ENCODE measurements at places on chromosomes 7 and 10. TPM values are rescaled to one million over a fixed set of nuclear protein-coding genes. Genes with fewer than 3 reads are reported as not detected.
A peak's percentile ranks its signal among the peaks of the same experiment; 100 is the strongest.

GRCh38 chr10:118256825-118257570 lies 85.1 kb downstream of the FAM204A start:
- H3K27ac ChIP-seq: no peak overlapping the region
- no peaks in the 10 kb centered on the region for H3K36me3 ChIP-seq
- H3K4me3 ChIP-seq: no peak overlapping the region

- no peak overlapping the region for H3K27ac ChIP-seq
- peaks cover 16% of the 10 kb centered on the region for H3K4me1 ChIP-seq
- DNase-seq: no peak
- H3K4me3 ChIP-seq: no peak overlapping the region
- peaks cover 7% of the 10 kb centered on the region for H3K36me3 ChIP-seq
Measured at GRCh38 chr7:128066858-128067257, 35.6 kb upstream of the LRRC4 start.

DNA sequence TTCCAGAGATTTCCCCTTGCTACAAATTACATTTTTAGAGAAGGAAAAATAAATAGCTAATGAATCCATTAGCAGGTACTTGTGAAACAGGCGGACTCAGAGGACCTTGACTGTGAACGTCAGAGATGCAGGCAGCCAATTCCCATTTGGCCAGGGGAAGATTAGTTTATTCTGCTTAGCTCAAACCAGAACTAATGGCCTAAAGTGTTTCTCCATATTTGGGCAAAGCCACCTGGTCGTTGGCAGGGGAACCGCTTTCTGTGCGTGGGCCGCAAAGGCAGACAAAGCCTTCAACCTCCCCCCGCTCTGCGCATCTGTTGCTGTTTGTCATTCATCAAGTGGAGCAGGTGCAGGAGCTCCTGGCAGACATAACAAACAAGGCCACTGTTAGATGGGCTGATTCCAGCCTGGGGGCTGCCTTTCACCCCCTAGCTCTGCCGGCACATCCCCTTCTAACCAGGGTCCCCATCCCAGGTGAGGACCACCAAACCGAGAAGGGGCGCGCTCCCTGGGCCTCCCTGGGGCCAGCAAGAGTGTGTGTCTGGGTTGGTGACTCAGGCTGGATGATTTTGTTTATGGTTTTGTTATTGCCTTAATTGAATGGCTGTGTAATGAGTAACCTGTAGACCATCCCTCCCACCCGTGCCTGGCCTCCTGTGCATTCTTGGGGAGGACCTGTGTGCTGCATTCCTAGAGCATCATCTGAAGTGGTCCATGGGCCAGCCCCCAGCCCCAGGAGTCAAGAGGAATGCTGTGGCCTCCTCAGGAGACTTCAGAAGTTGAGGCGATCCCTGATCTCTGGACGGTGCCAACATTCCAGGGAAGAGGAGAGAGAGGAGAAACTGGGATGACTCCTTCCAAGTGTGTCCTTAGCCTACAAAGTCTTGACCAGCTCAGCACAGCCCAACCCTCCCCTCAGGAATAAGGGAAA lies 14.5 kb upstream of the CPA1 start:
- H3K4me3 ChIP-seq: no peak overlapping the region
- H3K27me3 ChIP-seq: no peaks in the 10 kb centered on the region
- no peak for DNase-seq
- peaks cover 24% of the 10 kb centered on the region for H3K4me1 ChIP-seq
- H3K27ac ChIP-seq: no peak overlapping the region
- no peaks in the 10 kb centered on the region for H3K36me3 ChIP-seq

- no peaks in the 10 kb centered on the region for H3K4me1 ChIP-seq
- H3K27me3 ChIP-seq: no peaks in the 10 kb centered on the region
- no peak overlapping the region for H3K4me3 ChIP-seq
- H3K27ac ChIP-seq: no peak overlapping the region
- DNase-seq: no peak
Measured at GRCh38 chr10:129833468-129833950, 130.6 kb downstream of the EBF3 start.

DNA sequence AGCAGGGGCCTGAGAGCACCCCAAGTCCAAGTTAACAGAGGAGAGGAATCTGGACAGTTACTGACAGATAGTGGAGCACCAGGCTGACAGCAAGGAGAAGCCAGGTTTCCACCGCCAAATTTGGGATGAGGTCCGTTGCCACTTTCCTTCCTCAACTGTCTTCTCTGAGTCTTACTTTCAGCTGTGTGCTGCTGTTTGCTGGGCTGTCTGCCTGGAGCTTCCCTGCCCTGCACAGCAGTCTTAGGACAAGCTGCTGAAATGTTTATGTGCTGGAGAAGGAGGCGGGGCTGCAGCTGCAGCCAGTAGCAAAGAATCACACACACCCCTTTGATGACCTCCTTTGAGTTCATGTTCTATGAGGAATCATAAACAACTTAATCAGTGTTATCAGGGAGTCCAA lies 17.4 kb upstream of the CYP3A7 start:
- H3K36me3 ChIP-seq: no peaks in the 10 kb centered on the region
- H3K4me1 ChIP-seq: no peaks in the 10 kb centered on the region
- no peak for DNase-seq

- peaks cover 15% of the 10 kb centered on the region for H3K4me1 ChIP-seq
- H3K27ac ChIP-seq: no peak overlapping the region
- no peak for DNase-seq
- H3K4me3 ChIP-seq: no peak overlapping the region
- H3K36me3 ChIP-seq: no peaks in the 10 kb centered on the region
- no peaks in the 10 kb centered on the region for H3K27me3 ChIP-seq
Measured at GRCh38 chr10:113047605-113047962, 97.5 kb downstream of the TCF7L2 start.

GRCh38 chr7:29146888-29147609 lies 712 bp upstream of the CPVL start:
- peaks cover 20% of the 10 kb centered on the region for H3K27me3 ChIP-seq
- peak overlapping the region; percentile 38 for H3K4me3 ChIP-seq
- no peak overlapping the region for H3K27ac ChIP-seq
- H3K4me1 ChIP-seq: no peaks in the 10 kb centered on the region

GRCh38 chr10:55174419-55174818 lies 373.4 kb upstream of the PCDH15 start:
- H3K27ac ChIP-seq: no peak overlapping the region
- H3K27me3 ChIP-seq: no peaks in the 10 kb centered on the region
- H3K4me1 ChIP-seq: no peaks in the 10 kb centered on the region

DNA sequence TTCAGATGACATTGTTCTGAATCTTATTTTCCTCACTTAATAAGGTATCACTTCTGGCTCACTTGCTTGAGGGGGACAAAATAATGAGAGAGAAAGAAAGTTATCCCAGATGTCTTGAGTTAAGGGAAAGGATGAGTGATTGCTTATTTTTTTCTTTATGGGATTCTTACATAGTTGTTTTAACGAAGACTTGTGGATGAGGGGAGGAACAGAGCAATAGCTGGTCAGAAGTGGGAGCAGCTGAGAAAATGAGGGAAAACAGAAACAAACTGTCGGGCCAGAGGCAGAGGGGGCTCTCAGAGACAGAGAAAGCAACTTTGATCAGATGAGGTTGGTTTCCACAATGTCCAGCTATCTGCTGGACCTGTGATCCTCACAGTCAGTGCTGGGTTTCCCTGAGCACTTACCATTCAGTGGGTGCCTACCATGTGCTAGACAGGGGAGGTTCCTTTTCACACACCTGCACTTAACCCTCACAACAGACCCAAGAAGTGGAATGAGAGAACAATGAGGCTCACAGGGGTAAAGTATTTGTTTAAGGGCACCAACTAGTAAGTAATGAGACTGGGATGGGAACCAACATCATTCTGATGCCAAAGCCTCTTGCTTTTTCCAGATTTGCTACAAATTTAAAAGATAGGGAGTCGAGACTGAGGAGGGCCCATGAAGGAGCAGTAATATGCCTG lies 64.2 kb downstream of the BICC1 start:
- no peak for DNase-seq
- H3K27ac ChIP-seq: no peak overlapping the region
- H3K36me3 ChIP-seq: no peaks in the 10 kb centered on the region

- no peak overlapping the region for H3K27ac ChIP-seq
- no peak for DNase-seq
- no peaks in the 10 kb centered on the region for H3K27me3 ChIP-seq
- peaks cover 5% of the 10 kb centered on the region for H3K36me3 ChIP-seq
Measured at GRCh38 chr7:1050956-1051690, 6.8 kb downstream of the GPR146 start.

DNA sequence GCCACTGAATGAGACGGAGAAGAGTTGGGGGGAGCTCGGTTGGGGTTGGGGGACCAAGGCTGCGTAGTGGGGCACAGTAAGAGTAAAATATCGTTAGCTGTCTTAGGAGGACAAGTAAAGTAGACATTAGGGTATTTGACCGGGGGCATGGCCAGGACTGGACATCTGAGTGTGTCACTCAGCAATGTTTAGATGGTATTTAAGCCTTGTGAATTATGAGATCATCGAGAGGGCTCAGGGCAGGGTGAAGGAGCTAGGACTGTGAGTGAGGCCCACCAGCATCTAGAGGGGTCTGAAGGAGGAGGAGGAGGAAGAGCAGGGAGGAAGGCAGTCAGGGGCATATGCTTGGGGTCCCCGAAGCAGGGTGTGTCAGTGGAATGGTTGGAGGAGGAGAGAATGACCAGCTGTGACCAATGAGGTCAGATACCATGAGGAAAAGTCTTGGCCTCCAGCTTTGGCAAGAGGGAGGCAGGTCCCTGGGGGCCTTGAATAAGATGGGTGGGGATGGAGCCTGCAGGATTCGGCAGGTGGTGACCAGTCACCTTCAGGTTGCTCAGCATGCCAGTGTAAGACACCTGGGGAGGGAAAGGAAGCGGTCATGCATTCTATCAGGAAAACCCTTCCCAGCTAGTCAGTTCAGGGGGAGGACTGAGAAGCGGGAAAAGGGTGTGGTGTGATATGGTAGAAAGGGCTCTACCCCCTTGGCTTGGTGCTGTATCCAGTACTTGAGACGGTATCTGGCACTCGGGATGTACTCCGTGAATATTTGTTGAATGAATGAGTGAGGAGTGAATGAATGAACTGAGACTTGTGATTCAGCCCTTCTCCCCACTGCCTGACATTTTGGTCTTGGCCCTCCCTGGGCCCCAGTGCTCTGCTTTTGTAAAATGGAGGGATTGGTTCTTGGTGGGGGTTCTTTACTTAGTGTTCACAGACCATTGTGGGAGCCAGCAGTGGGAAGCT lies 34.8 kb upstream of the SH2D4B start:
- H3K27me3 ChIP-seq: no peaks in the 10 kb centered on the region

Gene PRSS37
- not detected for total RNA-seq

Gene LAMB1
- not detected for total RNA-seq

Gene ATG9B
- total RNA-seq: 16.8 TPM

Data from CD4-positive, alpha-beta T cell (primary cell).